ENCODE measurements at places on chromosomes 2 and 18.

- DNase-seq: no peak
Measured at GRCh38 chr2:217467331-217467730, 535.5 kb downstream of the TNS1 start.

- no peak for DNase-seq
Measured at GRCh38 chr2:18749912-18750526, 160.7 kb upstream of the NT5C1B start.

DNA sequence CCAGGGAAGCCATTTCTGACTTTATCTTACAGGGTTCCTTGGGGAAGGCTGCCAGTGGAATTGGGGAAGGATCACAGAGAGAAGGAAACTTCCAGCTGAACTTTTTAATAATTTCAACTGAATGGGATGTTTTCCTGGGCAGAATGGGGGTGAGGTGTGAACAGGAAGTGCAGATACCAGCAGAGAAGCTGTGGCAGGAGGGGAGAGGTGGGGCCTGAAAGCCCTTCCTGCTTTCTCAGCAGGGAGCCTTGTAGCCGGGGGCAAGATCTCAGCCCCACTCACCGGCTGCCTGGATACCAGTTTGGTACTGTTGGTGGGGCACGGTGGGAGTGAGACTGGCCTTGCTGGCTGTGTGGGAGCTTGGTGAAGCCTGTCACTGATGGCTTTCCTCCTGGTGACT, 170.5 kb downstream of the ZBTB7C start:
- no peak for DNase-seq

- DNase-seq: no peak
Measured at GRCh38 chr2:235618039-235618438, 124.2 kb downstream of the AGAP1 start.

GRCh38 chr18:9117980-9118841, 15.7 kb downstream of the NDUFV2 start:
- DNase-seq: no peak

DNA sequence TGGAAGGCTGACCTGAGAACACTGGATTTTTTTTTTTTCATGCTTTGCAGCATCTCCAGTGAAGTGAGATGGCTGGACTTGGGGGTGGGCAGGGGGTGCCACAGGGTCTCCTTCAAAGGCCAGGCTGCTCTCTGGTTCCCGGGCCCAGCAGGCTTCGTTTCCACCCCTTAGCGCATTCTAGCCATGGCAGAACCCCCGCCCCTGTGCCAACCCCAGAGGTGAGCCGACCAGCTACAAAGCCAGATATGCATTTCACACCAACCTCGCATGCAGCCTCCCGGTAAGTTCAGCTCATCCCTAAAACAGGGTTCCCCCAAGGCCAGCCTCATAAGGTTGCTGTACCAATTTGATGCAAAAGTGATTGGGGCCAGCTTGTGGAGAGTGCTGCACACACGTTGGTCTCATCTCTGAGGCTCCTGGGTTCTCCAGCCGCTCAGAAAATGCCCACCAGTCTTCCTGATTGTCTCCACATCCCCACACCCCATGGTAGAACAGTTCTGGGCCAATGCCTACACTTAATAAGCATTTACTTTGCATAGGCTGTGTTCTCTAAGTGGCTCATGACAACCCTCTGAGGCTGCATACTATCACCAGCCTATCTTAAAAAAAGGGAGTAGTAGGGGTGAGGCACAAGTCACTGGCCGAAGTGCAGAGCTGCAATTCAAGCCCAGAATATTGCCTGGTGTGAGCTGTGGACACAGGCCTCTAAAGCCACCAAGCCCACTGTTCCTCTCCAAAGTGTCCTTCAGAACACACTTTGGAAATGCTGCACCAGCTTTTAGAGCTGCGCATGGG, 23.3 kb downstream of the SMAD7 start:
- DNase-seq: no peak

GRCh38 chr2:181371782-181372645, 85.2 kb upstream of the ITGA4 start:
- DNase-seq: peak; percentile 6

GRCh38 chr2:151770995-151771394, 36.7 kb upstream of the NEB start:
- no peak for DNase-seq
